ENCODE measurements at places on chromosomes 2 and 18. TPM values are rescaled to one million over a fixed set of nuclear protein-coding genes. Genes with fewer than 3 reads are reported as not detected.

TMEM37 gene
- 0.91 TPM for total RNA-seq

PFN4 gene
- 0.30 TPM for total RNA-seq

CXCR1 gene
- total RNA-seq, result not detected

FAHD2B gene
- 9.4 TPM for total RNA-seq

ADD2 gene
- 2.9 TPM for total RNA-seq

PAIP2B gene
- total RNA-seq, result 0.32 TPM

SLC8A1 gene
- total RNA-seq, result 5.2 TPM

TTC32 gene
- 10.8 TPM for total RNA-seq

SLC40A1 gene
- 4.5 TPM for total RNA-seq

SERPINB12 gene
- total RNA-seq, result not detected

PLCD4 gene
- total RNA-seq, result 0.97 TPM

GPR17 gene
- total RNA-seq, result 0.30 TPM

TIMM21 gene
- total RNA-seq, result 23.9 TPM
